ENCODE measurements at places on chromosomes 5 and 9.

- no peak for DNase-seq
These were observed 10.4 kb downstream of the LHX3 start for GRCh38 chr9:136194540-136194939.

GRCh38 chr9:26310294-26310693 is 582.3 kb downstream of the CAAP1 start:
- no peak for DNase-seq

DNA sequence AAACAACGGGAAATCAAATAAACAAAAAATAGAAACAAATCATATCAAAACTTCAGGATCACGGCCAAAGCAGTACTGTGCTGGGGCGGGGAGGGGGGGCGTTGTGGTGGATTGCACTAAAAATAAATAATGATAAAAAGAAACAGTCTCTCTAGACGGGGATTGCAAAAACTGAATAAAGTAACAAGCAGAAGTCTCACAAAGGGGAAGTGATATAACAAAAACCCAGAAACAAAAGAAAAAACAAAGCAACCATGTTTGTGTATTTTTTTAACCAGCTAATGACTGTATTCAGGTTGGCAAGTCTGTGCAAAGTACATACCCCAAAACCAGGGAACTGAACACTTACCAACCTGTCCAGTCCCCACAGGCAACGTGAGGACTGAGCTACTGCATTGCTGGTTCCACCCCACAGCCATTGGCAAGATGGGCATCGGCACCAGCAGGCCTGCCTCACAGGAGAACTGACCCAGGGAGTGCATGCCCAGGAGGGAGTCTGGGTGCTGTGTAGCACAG is 24.1 kb downstream of the BICD2 start:
- DNase-seq, result no peak

DNA sequence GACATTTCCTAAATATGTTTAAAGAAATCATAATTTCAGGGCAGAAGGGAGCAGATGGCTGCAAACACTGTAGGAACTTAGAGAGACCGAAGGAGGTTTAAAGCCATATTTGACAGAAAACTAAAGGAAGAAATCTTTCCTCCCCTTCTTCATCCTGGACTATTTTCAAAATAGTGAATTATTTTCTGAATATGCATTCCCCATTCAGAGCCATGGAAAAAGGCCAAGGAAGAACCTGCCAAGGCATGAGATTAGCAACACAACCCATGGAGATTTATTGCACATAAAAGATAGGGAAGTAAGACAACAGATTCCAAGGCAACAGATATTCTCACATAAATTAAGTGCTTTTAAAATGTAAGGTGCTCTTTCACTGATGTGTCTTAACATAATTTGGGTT is 233.3 kb upstream of the ADAMTS16 start:
- no peak for DNase-seq

DNA sequence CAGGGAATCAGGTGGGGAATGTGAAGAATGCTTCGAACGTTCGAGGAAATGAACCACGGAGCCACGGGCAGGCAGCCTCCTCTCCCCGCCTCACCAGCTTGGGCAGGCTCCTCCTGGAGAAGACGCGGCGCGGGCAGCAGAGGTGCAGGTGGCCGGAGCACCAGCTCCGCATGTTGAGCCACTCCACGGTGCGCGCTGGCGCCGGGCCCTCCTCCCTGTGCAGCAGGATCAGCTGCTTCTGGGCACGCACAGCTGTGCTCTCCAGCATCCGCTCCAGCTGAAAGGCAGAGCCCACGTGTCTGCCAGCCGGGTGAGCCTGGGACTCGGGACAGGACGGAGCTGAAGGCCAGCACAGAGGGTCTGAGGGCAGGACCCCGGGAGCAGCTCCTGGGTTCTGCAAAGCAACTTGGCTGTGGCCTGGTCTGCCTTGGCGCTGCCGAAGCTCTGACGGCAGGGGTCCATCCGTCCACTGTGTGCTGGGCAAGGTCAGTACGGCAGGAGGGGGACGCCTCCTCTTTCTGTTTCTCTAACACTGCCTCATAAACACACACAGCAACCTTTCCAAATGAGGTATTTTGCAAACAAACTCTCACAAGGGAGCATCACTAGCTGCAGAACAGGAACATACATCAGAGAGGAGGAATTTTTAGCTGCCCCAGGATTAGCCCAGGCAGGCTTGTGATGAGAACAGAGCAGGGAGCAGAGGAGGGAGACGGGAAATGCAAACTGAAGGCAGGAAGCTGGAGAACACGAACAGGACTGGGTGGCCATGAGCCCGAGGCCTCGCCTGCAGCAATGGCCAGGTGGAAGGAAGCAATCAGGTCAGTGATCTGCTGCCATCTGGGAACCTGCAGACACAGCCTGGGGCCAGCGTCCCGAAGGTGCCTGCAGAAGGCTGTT is 20.1 kb upstream of the NSMF start:
- no peak for DNase-seq

DNA sequence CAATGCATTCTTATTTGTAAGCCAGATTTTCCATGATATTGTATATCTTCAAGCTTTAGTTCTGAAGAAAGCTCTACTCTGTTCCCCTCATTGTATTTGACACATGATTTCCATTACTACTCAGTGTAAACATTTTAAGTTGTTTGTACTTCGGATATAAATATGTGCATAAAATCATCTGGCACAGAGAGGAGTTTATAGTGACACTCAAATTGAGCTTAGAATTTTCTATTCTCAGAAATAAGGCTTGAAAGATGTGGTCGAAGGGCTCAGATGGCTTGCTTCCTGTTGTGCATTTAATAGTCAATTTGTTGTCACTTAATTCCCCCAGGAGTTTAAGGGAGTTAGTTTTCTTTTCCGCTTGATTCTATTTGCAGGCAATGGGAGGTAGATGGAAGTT is 88.8 kb downstream of the PPIC start:
- DNase-seq, result no peak

DNA sequence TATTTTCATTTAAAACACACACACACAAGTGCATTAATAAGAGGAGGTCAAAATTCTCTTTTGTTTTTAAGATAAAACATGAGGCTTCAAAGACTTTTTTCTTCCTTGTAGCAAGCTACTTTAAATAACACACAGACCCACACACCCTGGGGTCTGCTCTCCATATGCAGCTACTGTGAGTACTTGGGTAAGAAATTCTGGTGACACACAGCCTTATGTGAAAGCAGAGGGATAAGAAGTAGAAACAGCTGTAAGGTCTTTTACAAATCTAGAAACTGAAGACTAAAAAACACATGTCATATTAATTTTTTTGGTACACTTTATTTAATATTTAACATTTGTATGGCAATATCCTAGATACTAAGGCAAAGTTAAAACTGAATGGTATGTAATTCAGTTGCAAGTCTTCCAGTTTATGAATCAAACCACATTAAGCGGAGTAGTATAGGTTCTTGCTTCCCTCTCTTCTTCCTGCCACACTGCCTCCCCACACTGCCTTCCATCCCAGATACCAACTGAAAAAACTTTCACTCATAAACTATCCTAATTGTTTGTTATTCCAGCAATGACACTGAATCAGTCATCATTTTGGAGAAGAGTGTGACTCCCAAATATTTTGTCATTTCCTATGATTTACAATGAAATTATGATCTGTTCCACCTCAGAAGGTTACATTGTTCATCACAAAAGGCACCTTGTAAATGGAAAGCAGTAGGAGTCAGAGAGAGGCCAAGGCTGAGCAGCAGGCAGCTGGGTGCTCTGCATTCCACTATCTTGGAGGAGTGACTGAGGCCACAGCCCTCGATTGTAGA is 92.0 kb downstream of the PLCXD3 start:
- no peak for DNase-seq
